Right renal pelvis (tissue), 4 donors: ENCODE measurements at places on chromosomes 7 and 10. TPM values are rescaled to one million over a fixed set of nuclear protein-coding genes. Genes with fewer than 3 reads are reported as not detected.

DNA sequence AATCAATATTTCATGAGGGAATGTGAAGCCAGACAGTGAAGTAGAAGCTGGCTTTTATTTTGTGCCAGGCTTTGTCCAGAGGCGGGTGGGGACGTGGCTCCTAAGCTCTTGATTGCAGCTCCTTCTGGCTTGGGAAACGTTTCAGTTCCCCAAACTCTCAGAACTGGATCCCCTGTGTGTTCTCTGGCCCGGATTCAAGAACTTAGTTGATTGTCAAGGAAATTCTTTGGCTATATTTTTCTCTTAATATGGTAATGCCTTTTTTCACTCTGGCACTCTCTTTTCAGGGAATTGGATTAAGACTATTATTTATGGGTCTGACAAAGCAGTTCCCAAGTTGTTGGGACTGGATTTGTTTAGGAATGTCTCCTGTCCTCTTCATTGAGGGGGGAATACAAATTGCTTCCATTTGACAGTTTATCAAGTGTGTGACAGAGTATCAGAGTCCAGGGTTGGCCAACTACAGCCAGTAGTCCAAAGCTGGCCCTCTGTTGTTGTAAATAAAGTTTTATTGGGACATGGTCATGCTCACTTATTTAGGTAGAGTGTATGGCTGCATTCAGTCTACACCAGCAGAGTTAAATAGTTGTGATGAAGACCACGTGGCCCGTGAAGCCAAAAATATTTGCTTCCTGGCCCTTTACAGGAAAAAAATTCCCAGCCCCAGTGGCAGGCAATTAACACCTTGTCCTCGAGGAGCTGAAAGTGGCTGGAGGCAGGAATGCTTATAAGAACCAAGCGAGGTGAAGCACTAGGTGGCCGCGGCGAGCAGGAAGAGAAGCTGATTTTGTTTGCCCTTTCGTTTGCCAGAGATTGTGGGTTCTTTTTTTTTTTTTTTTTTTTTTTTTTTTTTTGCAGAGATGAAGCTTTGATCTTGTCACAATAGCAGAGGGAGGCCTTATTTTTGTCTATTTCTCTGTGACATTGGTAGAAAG lies 34.3 kb downstream of the HTRA1 start:
- no peak for DNase-seq

Gene C10orf71
- polyA plus RNA-seq, result 0.17 TPM

DNA sequence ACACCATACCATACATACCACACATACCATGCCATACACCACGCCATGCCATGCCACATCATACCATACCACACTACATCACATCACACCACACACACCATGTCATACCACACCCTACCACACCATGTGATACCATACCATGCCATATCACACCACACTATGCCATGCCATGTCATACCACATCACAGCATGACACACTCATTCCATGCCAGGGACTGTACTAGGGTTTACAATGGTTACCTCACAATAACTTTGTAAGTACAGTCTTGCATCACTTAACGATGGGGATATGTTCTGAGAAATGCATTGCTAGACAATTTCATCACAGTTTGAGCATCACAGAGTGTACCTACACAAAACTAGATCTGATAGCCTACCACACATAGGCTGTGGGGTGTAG lies 14.5 kb downstream of the PYROXD2 start:
- no peak for DNase-seq

Gene TMEM26
- 8.8 TPM for polyA plus RNA-seq

Gene SLC35G1
- polyA plus RNA-seq, result 7.6 TPM

Gene FGFBP3
- 3.0 TPM for polyA plus RNA-seq

Gene PVRIG
- polyA plus RNA-seq, result 4.5 TPM

- DNase-seq, result no peak
Observed at GRCh38 chr10:71623098-71623985, 96.2 kb downstream of the C10orf105 start.

GRCh38 chr10:60578217-60578616 lies 188.5 kb upstream of the ANK3 start:
- no peak for DNase-seq

DNA sequence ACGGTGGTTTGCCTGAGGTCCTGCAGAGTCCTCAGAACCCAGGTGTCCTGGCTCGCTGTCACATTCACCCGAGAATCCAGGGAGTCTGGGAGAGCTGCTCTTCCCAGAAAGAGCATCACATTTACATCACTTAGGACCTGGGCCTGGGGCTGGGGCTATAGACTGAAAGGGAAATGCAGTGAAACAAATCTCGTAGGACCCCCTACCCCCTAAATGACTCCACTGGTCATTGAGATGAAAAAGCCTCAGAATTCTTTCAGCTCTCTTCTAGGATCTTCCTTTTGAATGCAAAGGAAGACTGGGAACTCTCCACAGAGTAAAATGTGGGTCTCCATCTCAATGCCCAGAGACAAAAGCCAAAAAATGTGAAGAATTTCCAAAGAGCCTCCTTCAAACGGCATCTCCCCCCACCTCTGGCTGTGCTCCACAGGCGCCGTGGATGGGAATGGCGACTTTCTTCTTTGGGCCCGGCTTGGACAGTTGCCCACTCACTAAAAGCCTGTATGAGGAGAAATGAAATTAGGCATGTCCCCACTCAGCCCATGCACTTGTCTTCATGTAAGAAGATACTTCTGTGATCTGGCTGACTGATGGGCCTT lies 49.0 kb upstream of the PODXL start:
- DNase-seq, result no peak

GRCh38 chr7:816751-817671 lies 15.3 kb upstream of the SUN1 start:
- no peak for DNase-seq

Gene VIPR2
- 3.0 TPM for polyA plus RNA-seq

- no peak for DNase-seq
Observed at GRCh38 chr7:70758646-70759045, 373.3 kb upstream of the GALNT17 start.

DNA sequence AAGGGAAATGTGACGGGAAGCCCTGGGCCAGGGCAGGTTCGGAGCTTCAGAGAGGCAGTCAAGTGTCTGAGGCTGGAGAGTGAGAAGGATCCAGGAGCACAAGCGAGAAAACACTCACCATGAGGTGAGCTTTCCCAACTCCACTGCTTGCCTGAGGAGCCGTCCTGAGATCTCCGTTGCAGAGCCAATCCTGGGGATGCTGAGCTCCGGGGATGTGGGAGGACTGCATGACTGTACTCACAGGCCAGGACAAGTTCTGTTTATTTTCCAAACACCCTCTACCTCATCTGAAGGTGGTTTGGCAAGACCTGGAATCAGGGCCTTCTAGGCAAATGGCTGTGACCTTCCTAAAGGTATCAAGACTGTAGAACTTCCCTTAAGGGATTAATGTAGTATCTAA lies 38.7 kb downstream of the GLI3 start:
- no peak for DNase-seq

GRCh38 chr7:29806208-29806994 lies at the start of gene WIPF3:
WIPF3 (plus strand) TSS chr7:29806508; CDS start chr7:29834725, 28,217 bp downstream.
- DNase-seq, result peak; percentile 27

DNA sequence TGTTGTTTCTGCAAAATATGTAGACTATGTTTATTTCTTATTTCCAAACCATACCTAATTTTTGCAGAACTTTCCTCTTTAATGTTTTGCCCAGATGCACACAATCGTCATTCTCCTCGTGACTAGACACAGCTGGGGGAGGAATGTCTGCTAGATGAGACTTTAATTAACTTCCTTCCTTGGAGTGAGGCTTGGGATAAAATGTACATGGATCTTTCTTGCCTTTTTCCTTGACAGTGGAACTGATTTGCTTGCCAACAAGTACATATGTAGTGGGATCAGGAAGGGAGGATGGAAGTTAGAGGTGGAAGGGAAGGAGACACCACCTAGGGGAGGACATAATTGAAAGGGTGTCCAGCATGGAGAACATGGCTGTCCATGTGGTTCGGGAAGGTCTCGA lies 172.5 kb downstream of the VTI1A start:
- no peak for DNase-seq

DNA sequence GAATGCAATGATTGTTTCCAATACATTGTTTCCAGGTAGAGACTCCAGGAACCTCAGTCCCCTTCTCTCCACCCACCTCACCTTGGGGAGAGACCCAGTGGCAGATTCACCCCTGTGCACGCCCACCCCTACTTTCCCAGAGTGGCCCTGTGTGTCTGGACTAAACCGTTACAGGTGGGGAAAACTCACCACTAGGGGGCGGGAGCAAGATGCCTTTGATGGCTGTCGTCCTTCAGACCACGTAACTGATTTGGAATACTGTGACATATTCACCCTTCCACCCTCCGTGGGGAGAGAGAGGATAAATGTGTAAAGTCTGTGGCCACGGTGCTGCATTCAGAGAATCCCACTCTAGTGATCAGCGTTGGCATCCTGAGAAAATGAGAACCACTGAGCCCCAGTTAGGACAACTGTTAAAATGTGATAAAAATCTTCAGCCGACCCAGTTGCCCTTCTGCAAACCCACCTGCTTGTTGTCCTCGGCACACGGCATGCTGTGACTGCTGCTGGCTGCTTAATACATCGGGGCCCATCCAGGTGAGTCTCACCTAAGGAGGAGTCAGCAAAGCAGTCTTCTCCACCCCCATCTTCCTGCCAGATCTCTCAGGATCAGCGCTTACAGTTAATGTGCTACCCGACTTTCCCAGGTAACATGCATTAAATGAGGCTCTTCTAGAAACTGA lies 41.5 kb upstream of the NMT2 start:
- peak; percentile 65 for DNase-seq

DNA sequence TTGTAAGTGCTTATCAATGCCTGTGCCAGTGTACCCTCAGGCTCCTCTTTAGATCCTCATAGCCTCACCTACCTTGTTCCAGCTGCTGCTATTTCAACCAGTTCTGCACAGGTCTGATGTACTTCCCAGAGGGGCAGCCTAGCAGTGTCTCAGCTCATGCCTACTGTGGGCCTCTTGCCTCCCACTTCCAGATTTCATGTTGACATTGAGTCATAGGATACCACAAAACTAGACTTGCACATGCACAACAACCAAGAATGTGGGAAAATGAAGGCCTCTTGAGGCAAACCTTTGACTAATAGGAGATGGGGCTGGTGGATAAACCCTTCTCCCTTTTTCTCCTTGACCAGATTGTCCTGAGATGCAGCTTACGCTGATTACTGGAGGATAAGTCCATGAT lies 31.0 kb downstream of the PON3 start:
- no peak for DNase-seq

Gene MAGI2
- polyA plus RNA-seq, result 36.8 TPM

- DNase-seq, result no peak
Observed at GRCh38 chr7:1644341-1645070, 25.6 kb upstream of the ELFN1 start.

- no peak for DNase-seq
Observed at GRCh38 chr7:7330997-7331396, 148.7 kb downstream of the C1GALT1 start.

- no peak for DNase-seq
Observed at GRCh38 chr7:42856605-42856987, 55.3 kb downstream of the C7orf25 start.

- DNase-seq, result no peak
Observed at GRCh38 chr10:127034790-127035189, 129.6 kb downstream of the DOCK1 start.

Gene PMS2
- 23.3 TPM for polyA plus RNA-seq

- DNase-seq, result no peak
Observed at GRCh38 chr7:67105377-67105776, 108.7 kb downstream of the TYW1 start.

Gene AGAP9
- polyA plus RNA-seq, result 9.9 TPM

Gene HSPA14
- 23.2 TPM for polyA plus RNA-seq

Gene RHOBTB1
- polyA plus RNA-seq, result 69.5 TPM

GRCh38 chr7:35389636-35390035 lies 135.7 kb upstream of the TBX20 start:
- no peak for DNase-seq

Gene SFTPA1
- not detected for polyA plus RNA-seq

- DNase-seq, result no peak
Observed at GRCh38 chr10:86403183-86403797, 36.7 kb upstream of the GRID1 start.

GRCh38 chr7:37901236-37901827 lies 15.3 kb downstream of the SFRP4 start:
- DNase-seq, result no peak

DNA sequence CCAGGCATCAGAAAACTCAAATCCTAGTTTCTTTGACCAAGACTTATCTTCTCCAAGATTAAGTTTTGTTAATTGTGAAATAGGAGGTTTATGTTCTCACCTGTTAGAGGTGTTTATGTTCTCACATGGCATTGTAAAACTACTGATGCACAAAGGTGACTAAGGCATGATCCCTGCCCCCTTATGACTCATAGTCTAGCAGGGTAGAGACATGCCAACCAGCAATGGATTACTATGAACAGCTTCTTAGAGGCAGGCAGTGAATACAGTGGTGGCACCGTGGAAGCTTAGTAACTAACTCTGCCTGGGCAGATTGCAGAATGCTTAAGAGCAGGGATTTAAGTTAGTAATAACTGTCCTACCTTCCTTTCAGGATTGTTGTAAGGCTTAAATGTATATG lies 400.9 kb downstream of the SORCS3 start:
- no peak for DNase-seq

DNA sequence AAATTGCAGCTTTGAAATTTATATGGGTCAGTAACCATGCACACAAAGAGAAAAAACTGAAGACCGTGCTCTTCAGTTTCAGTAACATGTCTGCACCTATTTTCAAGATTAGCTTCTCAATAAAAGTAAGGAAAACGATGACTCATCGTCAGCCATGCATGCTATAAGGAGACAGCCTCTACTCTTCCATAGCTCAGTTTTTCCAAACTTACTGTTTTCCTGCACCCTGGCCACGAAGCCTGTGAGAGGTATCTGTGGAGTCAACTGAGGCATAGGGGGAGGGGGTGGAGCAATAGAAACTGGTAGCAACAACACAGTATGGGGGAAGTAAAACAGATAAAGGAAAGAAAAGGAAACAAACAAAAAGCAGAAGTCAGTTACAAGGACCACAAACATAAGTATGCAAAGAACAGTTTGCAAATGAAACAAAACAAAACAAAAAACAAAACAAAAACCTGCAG lies 58.0 kb downstream of the PDSS1 start:
- no peak for DNase-seq

DNA sequence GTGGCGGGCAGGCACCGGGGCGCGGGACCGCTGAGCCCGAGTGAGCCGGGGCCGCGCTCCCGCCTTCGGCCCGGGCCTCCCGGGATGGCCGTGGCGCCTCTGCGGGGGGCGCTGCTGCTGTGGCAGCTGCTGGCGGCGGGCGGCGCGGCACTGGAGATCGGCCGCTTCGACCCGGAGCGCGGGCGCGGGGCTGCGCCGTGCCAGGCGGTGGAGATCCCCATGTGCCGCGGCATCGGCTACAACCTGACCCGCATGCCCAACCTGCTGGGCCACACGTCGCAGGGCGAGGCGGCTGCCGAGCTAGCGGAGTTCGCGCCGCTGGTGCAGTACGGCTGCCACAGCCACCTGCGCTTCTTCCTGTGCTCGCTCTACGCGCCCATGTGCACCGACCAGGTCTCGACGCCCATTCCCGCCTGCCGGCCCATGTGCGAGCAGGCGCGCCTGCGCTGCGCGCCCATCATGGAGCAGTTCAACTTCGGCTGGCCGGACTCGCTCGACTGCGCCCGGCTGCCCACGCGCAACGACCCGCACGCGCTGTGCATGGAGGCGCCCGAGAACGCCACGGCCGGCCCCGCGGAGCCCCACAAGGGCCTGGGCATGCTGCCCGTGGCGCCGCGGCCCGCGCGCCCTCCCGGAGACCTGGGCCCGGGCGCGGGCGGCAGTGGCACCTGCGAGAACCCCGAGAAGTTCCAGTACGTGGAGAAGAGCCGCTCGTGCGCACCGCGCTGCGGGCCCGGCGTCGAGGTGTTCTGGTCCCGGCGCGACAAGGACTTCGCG lies 534 bp downstream of the FZD9 start:
- no peak for DNase-seq

Gene LRMDA
- polyA plus RNA-seq, result 19.1 TPM

Gene KLF14
- 0.56 TPM for polyA plus RNA-seq
